CD4-positive, alpha-beta T cell treated with Interleukin-4 for 4 hours (primary cell): ENCODE measurements at places on chromosomes 7 and 10.

- DNase-seq = no peak
These were observed 51.7 kb upstream of the FZD1 start for GRCh38 chr7:91212582-91212981.

GRCh38 chr7:106402898-106403297, 118.1 kb upstream of the NAMPT start:
- DNase-seq = no peak

- DNase-seq = no peak
These were observed 8.4 kb upstream of the AGR2 start for GRCh38 chr7:16813232-16813616.

DNA sequence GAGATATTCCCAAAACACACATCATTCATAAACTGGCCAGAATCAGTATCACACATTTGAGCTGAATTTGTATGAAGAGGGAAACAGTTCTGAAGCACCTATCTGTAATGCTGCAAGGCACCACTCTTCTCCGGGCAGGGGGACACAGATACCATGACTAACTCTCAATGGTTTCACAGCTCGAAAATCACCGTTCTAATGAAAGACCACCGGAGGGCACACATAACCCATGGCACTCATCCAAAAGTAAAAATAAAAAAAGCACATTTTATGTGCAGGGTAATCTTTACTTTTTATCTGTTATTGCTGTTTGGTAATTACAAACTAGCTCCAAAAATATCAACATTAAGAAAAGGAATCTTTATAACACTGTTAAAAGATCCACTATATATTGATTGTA, 137.5 kb downstream of the PARD3 start:
- no peak for DNase-seq

- DNase-seq = no peak
These were observed 633.4 kb upstream of the COBL start for GRCh38 chr7:51949726-51950644.

DNA sequence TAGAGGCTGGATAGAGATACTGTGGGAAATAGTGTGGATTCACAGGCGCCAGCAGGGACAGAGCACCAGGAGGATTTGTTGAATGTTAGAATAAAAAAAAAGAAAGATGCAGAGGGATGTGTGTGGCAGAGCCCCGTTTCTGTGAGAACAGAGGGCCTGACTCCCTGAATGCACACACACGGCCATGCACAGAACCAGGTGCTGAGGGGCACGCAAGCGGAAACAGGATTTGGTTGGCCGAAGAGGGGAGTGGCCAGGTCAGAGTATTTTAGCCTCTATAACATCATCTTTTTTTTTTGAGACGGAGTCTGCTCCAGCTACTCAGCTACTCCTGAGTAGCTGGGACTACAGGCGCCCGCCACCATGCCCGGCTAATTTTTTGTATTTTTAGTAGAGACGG, 21.9 kb downstream of the IQCE start:
- no peak for DNase-seq
